ENCODE measurements at places on chromosomes 4 and X.

DNA sequence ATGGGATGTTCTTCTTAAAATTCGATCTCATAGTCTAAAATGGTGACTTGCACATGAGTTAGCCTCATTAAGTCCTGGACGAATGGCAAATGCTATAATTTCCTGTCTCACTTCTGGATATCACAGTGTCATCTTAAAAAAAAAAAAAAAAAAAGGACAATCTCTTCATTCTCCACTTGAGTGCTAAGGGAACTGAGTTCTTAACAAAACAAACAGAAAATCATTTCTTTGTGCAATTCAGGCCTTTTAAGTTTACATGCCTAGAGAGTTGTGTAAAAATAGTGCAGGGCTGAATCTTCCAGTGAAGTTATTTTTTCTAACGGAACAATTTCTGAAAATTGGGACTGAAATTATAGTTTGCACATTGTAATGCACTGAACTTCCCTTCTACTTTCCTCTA, 122.8 kb upstream of the FAT1 start:
- no peak for DNase-seq

- no peak for DNase-seq
Observed at GRCh38 chr4:144595681-144596080, 50.3 kb upstream of the HHIP start.

DNA sequence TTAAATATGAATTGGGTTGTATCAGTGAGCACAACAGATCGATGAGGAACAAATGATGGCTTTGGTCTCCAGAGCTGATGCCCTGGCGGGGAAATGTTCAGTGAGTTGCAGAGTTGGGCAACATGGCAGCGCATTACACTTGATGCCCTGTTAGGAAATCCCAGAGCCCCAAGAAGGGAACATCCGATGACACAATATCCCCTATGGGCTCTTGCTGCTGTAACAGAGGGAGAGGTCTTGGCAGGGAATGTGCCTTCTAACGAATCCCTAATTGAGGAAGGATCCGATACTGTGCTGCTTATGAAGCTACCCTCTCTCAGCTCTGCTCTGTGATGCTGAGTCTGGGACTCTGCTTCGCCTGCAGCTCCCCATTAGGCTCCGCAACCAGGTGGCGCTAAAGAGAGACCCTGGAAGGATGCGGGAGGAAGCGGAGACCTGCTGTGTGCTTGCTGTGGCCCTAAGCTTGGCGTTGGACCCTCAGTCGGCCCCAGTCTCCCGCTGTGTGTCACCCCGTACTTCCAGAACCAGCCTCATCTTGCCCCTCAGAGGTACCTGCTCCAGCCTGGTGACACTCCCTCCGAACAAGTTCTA, 38.9 kb downstream of the PDHA1 start:
- DNase-seq: no peak

DNA sequence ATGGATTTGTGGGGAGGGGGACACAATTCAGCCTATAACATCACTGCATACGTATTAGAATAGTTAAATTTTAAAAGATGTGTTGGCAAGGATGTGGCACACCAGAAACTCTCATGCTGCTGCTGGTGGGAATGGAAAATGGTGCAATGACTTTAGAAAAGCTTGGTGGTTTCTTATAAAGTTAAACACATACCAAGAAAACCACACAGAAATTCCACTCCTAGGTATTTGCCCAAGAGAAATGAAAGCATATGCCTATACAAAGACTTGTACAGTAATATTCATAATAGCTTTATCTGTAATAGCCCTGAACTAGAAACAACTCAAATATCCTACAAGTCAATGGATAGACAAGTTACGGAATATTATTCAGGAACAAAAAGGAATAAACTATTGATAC, 71.3 kb upstream of the PDHA1 start:
- no peak for DNase-seq

DNA sequence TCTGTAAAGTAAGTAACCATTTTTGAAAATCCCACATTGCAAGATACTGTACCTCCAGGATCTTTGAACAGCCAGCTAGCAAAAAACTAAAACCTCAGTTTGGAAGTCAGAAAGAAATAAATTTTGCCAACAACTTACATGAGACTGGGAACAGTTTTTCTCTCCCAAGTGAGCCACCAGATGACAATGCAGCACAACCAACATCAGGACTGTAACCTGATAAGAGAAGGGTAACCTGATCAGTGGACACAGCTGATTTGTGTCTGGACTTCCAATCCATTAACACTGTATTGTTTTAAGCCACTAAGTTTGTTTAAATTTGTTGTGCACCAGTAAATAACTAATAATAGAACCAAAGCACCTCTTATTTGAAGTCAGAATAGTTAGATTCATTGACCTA, 923.3 kb downstream of the FAT4 start:
- DNase-seq: no peak

DNA sequence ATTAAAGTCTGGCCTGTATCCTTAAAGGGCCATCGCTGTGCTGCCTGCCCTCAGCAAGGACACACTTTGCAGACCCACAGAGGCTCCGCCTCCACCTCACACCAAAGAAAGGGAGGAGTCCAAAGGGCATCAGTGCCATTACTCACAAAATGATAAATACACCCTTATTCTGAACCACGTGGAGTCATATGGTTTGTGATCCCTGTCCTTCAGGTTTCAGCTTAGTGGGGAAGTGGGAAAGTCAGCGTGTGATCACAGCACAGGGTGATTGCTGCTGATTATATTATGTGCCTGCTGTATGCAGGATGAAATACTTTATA, 35.9 kb upstream of the MSANTD1 start:
- DNase-seq: no peak

Measured in hematopoietic multipotent progenitor cell treated with erythropoietin and hydrocortisone succinate and interleukin-3 and kit ligand, for 15 days (in vitro differentiated cells).